ENCODE measurements at places on chromosomes 13 and 19.
A peak's percentile ranks its signal among the peaks of the same experiment; 100 is the strongest.

DNA sequence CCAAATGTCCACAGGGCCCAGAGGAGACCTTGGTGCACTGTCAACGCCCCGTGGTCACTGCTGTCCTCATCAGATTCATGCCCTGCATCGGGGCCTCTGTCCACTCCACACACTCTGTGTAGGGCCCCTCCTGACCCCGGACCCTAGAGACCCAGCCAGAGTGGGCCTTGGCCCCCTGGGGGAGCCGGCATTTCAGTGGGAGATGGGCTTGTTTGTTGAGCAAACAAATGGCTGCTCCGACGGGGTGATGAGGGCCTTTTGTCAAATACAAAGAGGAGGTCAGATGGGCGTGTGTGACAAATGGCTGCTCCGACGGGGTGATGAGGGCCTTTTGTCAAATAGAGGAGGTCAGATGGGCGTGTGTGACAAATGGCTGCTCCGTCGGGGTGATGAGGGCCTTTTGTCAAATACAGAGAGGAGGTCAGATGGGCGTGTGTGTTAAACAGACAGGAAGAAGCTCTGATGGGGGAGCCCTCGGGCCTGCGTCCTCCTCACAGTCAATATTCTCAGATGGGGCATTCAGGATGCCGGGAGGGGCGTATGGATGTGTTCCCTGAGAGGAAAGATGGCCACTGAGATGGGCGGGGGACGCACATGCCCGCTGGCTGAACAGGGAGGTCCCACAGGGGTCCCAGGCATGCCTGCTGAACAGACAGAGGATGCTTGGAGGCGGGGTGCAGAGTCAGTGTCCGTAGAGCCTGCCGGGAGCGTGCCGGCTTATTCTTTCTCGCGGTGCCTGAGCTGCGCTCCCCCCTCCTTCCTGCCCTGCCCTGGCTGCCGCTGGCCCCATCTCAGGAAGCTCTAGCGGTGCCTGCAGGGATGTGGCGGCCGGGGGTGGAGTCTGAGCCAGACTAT lies 36.3 kb downstream of the SMIM24 start:
- DNase-seq: no peak

DNA sequence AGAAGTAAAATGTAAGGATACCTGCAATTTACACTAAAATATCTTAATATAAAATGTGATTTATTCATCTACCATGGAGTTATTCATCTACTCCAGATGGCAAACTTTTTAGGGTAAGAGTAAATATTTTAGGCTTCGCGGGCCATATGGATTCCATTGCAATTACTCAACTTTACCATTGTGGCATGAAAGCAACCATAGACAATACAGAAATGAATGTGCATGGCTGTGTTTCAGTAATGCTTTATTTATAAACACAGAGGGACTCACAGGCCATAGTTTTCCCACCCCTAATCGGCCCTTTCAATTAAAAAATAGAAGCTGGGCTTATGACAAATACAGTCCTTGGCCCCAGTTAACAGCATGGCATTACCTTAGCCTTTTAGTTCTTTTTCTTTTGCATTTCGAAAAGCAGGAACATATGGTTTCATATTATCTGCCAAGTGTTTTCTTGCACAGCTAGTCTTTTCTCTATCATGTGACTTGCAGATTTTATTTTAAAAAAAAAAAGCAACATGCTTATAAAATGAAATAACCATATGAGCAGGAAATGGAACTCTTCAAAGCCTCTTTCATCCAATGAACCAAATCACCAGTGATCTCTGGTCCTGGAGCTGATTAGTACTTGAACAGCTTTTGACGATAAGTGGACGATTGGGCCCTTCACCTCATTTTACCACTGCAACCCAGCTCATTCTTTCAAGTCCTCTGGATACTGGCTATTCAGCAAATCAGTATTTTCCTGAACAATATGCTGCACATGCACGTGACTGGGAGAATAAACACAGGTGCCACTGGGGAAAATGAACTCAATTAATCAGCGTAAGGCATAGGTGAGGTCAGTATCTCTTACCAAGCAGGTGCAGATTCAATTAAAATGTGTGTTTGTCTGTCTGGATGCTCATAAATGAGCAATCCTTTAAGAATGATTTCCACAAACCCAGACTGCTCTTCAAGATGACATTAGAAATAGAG lies 63.9 kb downstream of the LHFPL6 start:
- no peak for DNase-seq

GRCh38 chr13:98798849-98799645 lies 46.6 kb upstream of the SLC15A1 start:
- DNase-seq: no peak

- no peak for DNase-seq
These were observed 43.3 kb downstream of the SPATA13 start for GRCh38 chr13:24203811-24204210.

GRCh38 chr19:15123900-15124299 lies 16.7 kb downstream of the SYDE1 start:
- peak; percentile 3 for DNase-seq

DNA sequence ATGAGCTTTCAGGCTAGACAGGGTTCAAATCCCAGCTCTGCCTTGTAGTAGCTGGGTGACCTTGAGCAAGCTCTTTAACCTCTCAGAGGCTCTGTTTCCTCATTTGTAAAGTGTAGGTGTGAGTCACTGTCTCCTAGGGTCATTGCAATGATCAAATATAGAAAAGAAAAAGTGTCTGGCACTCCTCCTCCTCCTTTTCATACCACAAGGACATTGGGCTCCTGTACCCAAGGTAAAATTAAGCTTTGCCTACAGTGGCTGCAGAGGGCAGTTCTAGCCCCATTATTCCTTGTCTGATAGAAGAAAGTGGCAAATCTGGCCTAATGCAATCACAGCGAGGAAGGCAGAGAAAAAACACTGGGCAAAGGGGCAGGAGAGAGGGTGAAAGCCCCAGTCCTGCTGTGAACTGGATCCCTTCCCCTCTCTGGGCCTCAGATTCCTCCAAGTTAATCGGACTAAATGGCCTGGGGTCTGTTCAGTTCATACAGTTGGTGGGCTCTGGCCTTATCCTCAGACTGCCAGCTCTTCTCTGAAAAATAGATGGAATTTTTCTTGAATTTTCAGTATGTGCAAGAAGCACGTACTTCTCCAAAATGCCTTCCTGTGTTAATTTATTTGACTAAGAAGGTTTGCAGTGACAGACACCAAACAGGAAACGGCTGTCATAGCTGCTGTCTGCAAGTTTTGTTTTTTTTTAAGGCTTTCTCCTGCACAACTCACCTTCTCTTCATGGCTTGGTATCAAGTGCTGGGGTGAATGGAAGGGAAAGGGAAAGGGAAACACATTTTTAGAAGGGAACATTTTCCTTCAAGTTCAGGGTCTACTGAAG lies 35.3 kb downstream of the RGCC start:
- DNase-seq: peak; percentile 90

DNA sequence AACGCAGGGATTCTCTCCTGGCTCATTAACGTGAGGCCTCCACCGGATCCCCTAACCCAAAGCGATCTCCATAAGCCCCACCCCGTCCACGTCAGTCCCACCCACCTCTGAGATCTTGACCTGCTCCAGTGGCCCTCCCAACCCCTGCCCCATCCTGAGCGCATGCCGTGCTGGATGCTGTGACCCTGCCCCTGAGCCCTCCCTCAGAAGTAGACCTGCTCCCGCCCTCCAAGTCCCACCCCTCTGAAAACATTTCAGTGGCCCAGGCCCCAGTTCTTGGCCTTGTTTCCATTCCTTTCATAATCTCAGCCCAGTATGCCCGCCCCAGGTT lies 19.9 kb downstream of the LMTK3 start:
- DNase-seq: no peak

- DNase-seq: no peak
These were observed 61.5 kb downstream of the COL4A1 start for GRCh38 chr13:110245416-110245899.

DNA sequence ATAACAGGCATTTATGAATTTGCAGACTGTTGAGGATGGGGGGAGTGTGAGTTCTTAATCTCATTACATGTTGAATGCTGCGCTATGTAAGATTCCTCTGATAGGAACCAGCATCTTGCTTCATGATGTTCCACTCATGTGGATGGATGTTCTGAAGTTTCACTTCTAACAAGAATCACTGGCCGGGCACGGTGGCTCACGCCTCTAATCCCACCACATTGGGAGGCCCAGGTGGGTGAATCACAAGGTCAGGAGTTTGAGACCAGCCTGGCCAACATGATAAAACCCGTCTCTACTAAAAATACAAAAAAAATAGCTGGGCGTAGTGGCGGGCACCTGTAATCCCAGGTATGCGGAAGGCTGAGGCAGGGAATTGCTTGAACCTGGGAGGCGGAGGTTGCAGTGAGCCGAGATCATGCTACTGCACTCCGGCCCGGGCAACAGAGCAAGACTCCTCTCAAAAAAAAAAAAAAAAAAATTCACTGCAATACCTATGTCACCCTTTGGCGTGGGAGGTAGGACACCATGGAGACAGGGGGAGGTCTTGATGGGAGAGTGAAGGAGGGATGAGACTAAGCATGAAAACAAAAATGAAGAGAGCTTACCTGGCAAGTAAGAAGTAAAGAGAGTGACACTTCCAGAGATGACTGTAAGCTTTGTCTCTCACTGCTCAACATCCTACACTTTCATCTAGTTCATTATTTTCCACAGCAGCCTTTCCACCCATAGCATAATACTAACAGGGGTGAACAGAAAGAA lies 133.0 kb downstream of the DCT start:
- DNase-seq: no peak

DNA sequence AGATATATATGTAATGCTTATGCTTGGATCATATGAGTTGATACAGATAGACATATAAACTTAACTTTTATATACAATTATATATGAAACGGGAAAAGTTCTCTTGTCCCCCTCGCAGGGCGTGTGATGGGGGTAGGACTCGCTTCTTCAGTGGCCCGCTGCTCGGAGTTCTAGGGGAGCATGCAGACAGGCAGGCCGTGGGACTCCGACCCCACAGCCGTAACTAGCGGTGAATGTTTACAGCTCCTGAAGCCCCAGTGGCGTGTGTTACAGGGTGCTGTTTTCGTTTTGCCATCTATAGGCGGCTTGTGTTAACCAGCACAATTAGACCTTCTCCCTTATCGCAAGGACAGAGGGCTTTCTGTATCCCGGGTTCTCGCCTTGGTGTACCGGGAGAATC lies 1899.8 kb downstream of the PCDH9 start:
- DNase-seq: no peak

DNA sequence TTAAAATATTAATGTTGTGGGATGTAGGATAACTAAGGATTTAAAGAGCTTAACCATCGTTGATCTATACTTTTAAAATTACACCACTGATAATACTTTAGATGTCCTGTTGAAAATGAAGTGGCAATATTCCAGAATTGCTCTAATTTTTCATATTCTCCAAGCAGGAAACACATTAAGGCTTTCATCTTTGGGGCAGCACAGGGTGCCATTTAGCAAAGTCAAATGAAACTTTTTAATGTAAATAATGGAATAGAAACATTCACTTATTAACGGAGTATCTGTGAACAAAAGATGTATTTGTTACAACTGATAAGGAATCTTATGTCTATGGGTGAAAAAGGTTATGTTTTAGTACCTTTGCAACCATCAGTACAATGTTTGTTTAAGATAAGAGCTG lies 50.0 kb upstream of the MIR17HG start:
- no peak for DNase-seq

DNA sequence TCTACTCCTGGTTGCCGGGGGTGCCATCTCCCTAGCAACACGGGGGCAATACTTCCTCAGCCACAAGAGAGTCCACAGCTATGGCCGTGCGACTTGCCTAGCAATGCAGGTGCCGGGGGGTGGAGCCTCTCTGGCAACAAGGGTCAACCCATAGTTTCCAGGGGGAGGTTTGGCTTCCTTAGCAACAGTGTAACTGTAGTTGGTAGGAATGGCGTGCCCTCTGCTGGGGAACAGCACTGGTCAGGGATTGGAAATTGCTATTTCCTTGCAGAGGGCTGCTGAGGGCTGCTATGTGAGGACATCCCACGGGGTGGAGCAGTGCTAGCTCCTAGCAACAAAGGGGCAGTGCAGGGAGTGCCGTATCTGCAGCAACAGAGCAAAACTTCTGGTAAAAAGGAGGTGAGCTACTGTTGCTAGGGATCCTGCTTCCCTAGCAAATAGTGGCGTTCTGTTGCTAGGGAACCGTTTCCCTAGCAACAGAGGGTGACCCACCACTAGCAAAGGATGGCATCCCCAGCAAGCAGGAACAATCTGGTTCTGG lies 7.0 kb upstream of the TMC4 start:
- peak; percentile 30 for DNase-seq

- DNase-seq: no peak
These were observed 1015.7 kb downstream of the PCDH9 start for GRCh38 chr13:66214467-66214866.

GRCh38 chr13:33051632-33052031 lies 35.4 kb downstream of the KL start:
- no peak for DNase-seq

DNA sequence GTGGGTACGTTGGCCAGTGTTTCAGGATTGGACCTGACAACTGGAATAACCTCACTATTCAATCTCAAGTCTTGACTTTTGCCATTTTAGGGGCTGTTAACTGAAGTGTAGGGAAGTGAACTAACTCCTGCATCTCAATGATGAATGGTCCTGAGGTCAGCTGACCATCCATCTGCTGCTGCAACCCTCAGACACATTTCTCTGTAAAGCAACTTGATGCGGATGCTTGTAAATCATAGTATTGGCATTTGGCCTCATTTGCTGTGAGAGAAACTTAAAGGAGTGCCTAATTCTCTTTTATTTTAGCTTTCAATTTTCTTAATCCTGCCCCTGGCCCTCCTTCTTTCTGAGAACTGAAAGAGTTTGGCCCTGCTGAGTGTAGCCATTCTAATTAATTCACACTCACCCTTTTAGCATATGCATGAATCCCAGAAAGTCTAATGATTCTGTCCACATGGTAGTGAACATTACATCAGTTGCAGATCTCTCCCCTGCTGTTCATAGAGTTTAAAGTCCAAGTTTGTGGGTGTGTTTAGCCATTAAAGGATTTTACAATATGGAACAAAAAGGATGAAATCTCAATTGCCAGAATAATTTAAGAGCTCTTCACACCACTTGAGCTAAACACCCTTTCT lies 1531.4 kb upstream of the SLC10A2 start:
- no peak for DNase-seq

DNA sequence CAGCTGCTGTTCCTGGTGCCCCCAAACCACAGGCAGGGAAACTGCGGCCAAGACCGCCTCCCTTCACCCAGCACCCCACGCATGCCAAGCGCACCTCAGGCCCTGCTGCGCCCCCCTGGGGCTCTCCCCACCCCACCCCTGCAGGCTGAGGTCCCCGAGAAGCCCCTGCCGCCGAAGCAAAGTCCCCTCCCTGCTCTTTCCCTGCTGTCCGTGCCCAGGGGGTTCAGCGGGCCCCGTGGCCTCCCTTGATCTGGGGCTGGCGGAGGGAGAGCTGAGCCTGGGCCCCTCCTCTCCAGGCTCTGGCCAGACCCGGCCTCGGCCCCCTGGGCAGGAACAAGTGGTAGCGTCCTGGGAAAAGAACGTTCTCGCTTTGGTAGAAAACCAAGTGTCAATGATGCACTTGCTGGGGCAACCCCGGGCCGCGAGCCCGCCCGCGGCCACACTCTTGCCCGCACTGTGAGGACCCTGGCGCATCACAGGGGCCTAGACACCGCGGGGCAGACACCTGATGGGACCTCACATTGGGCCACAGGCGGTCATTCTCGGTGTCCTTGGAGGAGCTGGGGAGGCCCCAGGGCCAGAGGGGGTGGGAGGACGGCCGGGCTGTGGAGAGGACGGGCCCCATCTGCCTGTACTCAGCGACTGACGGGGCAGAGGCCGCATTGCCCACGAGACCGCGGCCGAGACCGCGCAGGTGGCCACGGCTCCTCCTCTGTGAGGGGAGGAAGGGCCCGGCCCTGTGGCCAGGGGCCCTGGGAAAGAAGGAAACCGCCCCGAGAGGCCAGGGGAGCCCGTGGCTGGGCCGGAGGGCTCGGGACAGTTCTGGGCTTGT lies 29.0 kb downstream of the GPX4 start:
- peak; percentile 41 for DNase-seq

- DNase-seq: no peak
These were observed 1.7 kb downstream of the ZMYM5 start for GRCh38 chr13:19861762-19862161.

All from CD14-positive monocyte (primary cell).